Activated T-cell treated with anti-CD3 and anti-CD28 coated beads for 1 hour (primary cell): ENCODE measurements at places on chromosomes 2 and 18.

GRCh38 chr2:3617198-3617890 is 22.4 kb downstream of the COLEC11 start:
- no peak for DNase-seq

- no peak for DNase-seq
Observed at GRCh38 chr2:201959626-201960025, 74.0 kb upstream of the FZD7 start.

- no peak for DNase-seq
Observed at GRCh38 chr18:79931475-79931874, 20.0 kb downstream of the SLC66A2 start.

- DNase-seq = no peak
Observed at GRCh38 chr2:121489284-121489683, 41.4 kb upstream of the RNU4ATAC start.

GRCh38 chr2:195477996-195478382 is 179.0 kb upstream of the SLC39A10 start:
- no peak for DNase-seq

GRCh38 chr2:94956797-94957391 is 68.6 kb upstream of the MAL start:
- DNase-seq = peak; percentile 19

DNA sequence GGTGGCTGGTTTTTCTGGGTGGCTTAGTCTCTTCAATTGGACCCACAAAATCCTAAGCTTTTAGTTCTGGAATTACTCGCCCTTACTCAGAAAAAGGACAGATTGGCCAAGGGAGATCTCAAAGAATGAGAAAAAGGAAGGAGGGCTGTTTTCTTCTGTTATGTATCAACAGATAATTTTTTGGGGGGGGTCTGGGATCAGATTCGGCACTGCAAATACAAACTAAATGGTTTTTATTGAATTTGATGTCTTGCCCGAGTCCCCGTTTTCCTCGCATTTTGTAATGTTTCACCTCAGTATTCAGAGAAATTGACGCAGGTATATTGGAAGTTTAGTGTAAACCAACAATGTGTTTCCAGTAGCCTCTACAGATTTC is 762 bp downstream of the YIPF4 start:
- DNase-seq = no peak

- no peak for DNase-seq
Observed at GRCh38 chr2:181393472-181393871, 63.7 kb upstream of the ITGA4 start.

DNA sequence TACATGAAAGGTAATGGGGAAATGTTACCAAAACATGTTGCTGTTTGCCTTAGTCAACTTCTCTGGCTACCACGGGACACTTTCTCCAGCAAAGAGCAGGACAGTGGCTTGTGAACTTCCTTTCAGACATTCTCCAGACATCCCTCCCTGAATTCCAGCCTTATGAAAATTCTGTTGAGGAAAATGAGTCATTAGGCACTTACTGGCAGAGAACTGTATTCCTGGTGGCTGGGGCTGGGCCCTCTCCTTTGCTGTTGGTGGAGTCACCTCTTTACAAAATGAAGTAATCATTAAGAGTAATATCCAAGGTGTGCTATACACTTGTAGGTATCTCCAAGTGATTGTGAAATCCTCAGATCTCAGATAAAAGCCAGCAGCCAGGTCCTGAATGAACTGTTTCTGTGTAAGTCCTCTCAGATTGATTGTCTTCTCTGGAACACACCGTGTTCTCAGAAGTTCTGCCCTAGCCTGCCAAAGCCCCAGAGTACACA is 1.3 kb upstream of the FAP start:
- no peak for DNase-seq

DNA sequence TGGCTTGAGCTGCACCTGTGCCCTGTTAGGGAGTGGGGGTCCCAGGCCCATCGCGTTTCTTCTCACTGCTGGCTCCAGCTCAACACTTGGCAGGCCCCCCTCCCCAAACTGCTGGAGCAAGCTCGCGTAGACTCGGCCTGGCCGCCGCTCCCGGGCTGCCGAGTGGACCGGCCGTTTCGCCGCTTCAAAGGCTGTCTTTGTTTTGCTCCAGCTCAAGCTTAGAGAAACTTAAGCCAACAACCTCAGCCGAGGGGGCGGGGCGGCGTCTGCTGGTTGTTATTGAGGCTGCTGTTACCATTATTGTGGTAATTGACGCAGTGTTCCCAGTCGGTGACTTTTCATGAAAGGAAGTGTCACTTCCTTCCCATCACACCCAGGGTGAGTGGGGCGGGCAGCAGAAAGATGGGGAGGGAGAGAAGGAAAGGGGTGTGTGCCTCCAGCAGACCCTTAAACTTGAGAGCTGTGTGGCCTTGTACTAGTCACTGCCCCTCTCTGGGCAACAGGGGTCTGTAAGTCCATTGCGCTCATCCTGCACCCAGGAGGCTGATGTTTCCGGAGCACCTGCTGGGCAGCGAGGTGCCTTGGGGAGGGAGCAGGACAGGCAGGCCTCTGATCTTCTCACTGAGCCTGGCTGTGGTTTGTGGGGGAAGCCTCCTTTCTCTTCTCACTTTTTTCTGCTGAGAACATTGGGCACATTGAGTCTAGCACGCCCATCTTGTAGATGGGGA is 2.1 kb downstream of the ARID5A start:
- peak; percentile 87 for DNase-seq

DNA sequence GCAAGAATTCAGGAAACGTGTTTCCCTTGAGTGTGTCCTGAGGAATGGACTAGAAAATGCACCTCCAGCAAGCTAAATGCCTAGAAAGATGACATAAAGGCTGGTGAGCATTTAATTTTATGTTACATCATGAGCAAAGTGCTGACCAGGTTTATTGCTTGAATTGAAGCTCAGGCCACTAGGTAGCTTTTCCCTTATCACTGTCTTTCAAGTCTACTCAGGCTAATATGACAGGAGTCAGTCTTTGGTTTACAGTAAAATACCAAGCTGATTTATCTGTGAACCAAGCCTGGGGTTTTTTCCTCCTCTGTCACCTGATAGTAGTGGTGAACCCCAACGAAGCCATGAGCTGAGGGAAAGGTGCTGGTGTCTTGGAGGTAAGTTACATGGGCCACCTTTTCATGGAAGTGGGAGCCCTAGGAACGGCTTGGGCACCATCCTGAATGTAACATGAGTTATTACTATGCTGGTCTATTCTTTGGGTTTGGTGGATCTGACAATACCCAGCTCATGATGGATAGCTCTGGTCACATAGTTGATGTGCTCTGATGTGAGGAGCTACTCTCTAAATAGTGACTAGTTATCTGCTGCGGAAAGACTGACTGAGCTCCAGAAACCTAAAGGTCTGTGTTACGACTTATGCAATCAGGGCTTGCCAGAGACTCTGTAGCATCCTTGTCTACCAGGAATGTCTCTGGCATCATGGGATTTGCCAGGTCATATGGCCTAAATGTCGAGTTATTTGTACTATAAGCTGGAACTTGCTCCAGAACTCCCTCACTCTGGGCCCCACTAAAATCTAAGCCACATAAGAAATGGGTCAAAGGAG is 39.8 kb downstream of the NUP35 start:
- no peak for DNase-seq

DNA sequence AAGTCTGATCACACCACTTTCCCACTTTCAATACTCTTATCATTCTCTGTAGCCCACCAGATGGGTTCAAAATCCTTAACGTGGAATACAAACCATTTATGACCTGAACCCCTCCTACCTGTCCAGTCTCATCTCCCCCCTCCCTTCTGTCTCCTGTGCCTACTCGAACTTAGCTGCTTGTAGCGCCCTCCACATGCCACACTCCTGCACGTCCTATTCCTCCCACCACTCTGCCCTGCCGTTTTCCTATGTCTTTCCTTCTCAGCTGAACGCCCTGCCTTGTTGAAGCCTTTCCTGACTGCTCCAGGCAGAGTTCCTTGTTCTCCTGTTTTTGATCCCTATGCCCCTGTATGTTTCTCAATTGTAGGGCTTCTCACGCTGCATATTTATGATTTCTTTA is 390.1 kb downstream of the HRH4 start:
- no peak for DNase-seq

DNA sequence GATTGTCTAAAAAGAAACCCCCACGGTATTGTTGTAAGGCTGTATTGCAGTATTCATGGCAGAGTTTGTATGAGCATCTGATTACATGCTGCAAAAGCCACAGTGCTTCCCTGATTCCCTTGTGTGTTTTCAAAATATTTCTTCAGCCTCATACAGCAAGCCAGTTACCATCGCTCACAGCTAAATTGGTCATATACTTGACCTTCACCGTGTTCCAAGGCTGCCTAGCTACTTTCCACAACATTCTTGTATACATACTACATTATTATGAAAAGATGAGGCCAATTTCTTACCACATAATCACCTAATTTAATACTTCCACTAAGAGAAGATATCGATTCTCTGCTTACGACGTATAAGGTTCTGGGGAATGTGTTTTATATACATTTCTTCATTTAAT is 576.3 kb upstream of the CNTNAP5 start:
- no peak for DNase-seq

GRCh38 chr18:3305354-3305762 is 43.4 kb downstream of the MYL12B start:
- DNase-seq = no peak

- no peak for DNase-seq
Observed at GRCh38 chr2:3634596-3635121, 23.3 kb upstream of the ALLC start.

GRCh38 chr2:126777620-126777978 is 121.1 kb upstream of the TEX51 start:
- DNase-seq = no peak

- DNase-seq = no peak
Observed at GRCh38 chr2:31922542-31923408, 88.0 kb downstream of the MEMO1 start.

DNA sequence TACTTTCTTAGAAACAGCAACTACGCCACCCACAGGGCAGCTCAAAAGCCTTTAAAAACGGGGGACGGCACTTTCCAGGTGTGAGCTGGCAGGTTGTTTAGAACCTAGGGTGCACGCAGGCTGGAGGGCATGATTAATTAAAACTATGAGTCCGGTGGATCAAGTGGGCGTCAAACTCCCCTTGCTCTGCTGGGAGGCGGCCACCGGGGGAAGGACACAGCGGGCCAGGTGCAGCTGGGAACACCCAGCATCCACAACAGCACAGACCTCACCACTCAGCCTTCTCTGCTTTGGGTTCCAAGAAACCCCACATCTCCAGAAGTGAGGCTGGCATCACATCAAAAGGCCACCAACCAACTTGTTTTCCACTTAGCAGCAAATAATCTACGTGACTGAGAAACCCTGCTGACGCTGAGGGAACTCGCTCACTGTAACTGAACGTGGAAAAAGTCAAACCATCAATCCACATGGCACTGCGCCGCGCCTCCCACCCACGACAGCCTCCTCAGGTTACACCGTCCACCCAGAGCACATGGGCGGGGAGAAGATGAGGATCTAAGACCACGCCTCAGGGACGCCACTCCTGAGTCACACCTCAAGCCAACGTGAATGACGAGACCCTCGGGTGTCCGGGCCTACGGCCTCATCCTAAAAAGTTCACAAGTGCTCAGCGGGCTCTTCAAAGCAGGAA is 118.2 kb downstream of the ZNF516 start:
- DNase-seq = no peak

DNA sequence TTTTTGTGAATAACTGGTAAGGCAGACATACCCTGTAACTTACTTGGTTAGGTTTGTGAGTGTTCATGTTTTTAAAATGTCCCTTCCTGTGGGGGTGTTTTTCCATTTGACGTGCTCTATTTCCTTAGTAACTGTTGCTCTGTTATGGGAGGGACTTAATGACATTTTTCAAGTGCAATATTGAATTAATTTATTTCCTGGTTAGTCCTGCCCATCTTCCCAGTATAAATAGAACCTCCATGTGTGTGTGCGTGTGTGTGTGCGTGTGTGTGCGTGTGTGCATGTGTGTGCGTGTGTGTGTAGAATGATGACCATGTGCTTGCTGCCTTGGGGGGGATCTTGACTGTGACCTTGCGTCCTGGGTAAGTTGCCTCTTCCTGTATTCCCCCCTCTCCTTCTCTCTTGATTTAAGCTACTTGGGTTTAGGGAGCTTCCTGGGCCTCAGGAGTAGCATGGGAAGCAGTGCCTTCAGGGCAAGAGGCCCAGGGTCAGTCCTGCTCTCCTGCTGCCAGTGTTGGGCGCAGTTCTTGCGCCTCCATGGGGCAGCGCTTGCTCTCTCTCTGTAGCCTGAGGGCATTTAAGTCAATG is 163.9 kb downstream of the LDLRAD4 start:
- no peak for DNase-seq

GRCh38 chr2:218474527-218474926 is 55.6 kb downstream of the VIL1 start:
- no peak for DNase-seq

GRCh38 chr2:28344756-28345373 is 47.8 kb upstream of the FOSL2 start:
- DNase-seq = no peak

GRCh38 chr2:29782549-29783458 is 138.6 kb downstream of the ALK start:
- DNase-seq = no peak

- no peak for DNase-seq
Observed at GRCh38 chr2:88582030-88582429, 45.2 kb downstream of the EIF2AK3 start.

DNA sequence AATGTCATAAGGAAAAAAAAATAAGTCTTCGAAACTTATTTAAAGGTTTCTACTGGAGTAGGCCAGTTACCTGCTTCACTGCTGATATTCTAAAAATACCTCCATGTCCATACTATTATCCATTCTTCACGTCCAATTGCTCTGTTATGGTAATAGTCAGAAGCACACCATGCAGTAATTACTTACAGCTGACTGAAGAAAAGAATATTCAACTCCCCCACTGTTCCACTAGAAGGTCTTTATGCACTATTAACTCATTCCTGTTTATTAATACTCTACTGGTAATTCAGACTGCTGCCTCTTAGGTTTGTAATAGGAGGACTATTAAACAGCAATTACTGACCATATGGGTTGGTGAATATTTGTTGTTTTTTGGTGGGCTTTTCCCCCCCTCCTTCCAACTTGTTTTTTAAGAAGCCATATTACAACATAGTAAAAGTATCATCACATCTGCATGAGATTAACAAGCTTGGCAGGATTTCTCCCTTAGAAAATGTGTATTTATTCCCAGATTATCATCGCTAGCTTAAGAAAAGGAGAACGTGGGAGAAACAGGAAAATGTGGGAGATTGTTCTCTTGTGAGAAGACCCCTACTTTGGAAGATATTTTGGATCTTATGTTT is 806.4 kb upstream of the FANCL start:
- no peak for DNase-seq
